ENCODE measurements at places on chromosomes 16 and 17. TPM values are rescaled to one million over a fixed set of nuclear protein-coding genes. Genes with fewer than 3 reads are reported as not detected.

Gene G6PC1
- not detected for total RNA-seq

Gene DPEP3
- total RNA-seq = not detected

Gene RNF157
- total RNA-seq = 1.9 TPM

Gene GGT6
- total RNA-seq = 13.0 TPM

Gene PROCA1
- total RNA-seq = 1.7 TPM

Gene CACNG1
- 0.53 TPM for total RNA-seq

Data from urinary bladder (tissue), 4 donors.